NCI-H526 treated with DMSO at 0.1 percent for 48 hours (cell line): ENCODE measurements at places on chromosomes 13 and 19.

DNA sequence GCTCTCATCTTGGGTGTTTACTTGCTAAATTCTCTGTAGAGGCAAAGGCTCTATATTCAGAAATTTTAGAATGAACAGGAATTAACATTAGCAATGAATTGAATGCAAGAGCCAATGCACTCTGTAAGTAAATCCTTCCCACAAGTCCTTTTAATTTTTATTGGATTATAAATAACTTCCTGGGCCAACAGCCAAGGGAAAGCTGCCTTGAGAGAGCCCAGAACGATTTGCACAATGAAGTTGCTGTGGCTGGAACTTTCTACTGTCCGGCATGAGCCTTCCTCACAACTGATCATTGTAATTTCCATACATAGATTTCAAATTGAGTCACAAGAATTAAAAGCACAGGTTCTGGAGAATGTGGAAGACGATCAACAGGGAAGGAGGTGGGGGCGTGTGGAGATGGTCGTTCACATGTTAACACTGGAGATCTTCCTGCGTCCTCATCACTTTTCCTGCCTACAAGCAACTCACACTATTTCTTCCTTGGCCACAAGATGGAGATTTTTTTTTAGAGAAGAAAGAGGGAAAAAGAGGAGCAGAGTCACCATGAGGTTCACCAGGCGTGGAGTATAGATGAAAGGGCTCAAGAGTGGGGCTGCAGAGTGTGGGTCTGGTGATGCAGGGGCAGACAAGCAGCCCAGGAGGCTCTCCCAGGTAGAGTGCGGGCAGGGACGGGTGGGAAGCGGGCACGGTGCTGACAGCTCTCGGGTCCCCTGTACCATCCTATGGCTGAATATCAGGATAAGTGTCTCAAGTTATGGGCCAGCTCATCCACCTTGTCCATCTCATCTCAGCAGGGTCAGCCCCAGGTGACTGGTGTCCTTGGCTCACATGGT, 110.7 kb downstream of the SOX1 start:
- DNase-seq: no peak

DNA sequence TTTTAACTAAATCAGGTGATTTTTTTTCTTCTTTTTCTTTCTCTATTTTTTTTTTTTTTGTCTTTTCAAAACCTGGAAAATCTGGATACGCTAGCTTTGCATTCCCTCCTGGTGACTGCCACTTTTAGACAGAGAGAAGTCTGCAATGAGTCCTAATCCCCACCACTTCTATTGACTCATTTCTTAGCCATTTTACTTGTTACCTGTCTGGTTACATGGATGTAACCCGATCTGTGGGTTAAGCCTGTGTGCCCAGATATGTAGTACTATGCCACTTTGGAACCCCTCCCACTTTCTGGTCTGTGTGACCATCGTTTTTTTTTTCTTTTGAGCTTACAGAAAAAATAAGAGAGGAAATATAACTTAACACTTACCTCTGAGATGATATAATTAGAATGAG, 817.8 kb upstream of the PCDH9 start:
- no peak for DNase-seq

DNA sequence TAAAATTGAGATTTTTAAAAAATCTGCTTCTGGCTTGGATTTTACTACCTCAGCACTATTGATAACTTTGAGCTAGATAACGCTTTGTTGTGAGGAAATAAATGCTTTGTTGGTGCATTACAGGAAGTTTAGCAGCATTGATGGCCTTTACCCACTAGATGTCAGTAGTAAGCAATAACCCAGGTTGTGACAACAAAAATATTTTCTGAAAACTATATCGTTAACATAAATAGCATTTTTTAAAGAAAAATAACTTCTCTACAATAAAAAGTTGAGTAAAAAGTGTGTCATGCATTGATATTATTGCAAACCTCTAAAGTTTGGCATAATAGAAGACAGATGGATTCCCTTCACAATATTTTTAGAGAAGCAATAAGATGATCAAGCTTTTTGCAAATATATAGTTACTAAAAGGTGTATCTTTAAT, 1246.5 kb downstream of the UQCRFS1 start:
- DNase-seq: no peak

DNA sequence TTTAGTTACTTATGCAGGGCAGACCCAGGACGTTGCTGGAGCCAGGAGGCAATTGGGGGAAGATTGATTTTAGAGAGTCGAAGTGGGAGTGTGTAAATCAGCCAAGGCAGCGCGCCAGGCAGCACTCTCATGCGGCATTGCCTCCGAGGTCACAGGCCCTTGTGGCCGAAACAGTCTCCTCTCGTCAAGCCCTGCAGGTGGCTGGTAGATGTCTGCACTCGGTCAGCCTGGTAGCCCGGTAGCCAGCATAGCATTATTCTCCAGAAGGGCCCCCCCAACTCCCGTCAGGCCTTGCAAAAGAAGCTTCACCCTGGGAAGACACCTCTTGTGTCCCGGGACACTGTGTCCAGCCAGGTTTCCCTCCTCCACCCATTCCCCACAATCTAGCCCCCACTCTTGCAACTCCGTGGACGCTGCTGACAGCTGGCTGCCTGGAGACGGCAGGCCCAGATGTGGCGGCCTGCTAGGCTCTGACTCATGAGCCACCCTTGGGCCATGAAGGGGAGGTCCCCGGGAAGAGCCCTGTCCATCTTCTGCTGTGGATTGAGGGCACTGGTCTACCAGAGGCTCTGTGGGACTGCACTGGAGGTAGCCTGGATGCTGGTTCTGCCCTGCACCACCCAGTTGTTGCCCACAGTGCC, 2.6 kb upstream of the PEPD start:
- no peak for DNase-seq

- DNase-seq: no peak
Measured at GRCh38 chr13:55007681-55008080, 1979.1 kb downstream of the OLFM4 start.

DNA sequence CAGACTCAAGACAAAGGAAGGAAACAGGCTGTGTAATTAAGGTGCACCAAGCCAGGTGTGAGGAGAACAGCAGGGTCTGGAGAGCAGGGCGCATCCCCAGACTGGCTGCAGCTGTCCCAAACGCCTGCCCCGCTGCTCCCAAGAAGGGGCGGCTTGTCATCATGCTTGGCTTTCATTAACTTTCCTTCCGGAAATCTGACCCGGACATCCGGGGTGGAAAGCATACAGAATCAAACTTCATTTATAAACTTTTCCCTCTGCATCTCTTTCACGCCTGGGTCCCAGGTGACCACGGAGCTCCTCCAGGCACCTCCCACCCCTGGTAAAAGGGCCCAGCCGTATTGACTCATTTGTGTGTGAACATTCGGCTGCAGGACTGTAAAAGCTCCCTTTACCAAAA, 31.7 kb downstream of the TSHZ3 start:
- DNase-seq: no peak

GRCh38 chr19:17751103-17751911, at the start of gene FCHO1:
TSS of gene FCHO1 (plus strand) at chr19:17751477. CDS start at chr19:17755165, 3,688 bp downstream.
- no peak for DNase-seq

DNA sequence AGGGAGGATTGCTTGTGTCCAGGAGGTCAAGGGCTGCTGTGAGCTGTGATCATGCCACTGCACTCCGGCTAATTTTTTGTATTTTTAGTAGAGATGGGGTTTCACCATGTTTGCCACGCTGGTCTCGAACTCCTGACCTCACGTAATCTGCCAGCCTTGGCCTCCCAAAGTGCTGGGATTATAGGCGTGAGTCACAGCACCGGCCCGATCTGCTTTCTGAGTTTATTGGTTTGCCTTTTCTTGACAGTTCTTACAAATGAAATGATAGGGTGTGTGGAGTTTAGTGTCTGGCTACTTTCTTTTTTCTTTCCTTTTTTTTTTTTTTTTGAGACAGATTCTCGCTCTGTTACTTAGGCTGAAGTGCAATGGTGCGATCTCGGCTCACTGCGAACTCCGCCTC, 848 bp downstream of the C19orf44 start:
- no peak for DNase-seq

DNA sequence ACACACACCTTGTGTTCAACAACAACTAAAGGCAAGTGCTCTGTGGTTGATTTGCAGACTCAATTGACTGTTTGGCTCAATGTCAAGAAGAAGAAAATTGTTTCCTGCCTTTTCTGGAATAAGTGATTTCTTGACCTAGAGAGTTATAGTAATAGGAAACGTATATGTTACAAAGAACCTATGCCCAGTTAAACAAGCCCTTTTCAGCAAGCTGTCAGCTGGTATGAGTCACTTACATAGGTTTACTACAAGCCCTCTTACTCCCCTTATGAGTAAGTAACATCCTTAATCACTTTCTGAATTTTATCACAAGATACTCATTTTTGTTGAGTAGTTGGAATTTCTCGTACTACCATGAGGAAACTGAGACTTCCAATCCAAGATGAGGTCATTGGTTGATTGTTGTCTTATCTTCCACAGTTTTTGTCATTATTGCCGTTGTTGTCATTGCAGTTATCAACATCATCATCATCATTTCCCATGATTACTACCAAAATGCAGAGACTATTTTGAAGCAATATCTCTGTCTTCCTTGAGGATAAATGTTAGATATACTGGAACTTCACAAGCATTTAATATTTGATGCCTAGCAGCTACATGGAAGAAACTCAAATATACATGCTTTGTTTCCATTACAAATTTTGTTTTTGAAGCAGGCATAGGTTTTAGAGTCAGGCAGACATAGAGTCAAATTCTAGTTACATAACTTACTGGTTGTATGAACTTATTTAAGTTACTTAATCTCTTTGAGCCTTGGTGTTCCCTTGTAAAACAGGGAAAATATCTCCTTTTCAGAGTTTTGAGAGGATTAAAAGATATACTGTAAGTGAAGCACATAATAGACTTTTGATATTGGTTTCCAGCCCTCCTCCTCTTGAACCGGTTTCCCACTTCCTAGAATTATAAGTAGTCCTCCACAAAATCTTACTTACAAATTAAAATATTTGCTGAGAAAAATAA, 106.0 kb downstream of the RAP2A start:
- DNase-seq: no peak

- DNase-seq: no peak
Measured at GRCh38 chr13:22562116-22562515, 618.7 kb upstream of the SGCG start.

- no peak for DNase-seq
Measured at GRCh38 chr13:69601661-69602060, 506.0 kb upstream of the ATXN8OS start.

GRCh38 chr19:40607311-40608239, 6.4 kb downstream of the LTBP4 start:
- no peak for DNase-seq

GRCh38 chr19:7932930-7933300, 7.0 kb upstream of the CTXN1 start:
- DNase-seq: no peak

GRCh38 chr19:53909471-53910169, 542 bp downstream of the CACNG7 start:
- DNase-seq: no peak

GRCh38 chr19:11540645-11541044, 2.0 kb downstream of the CNN1 start:
- no peak for DNase-seq

DNA sequence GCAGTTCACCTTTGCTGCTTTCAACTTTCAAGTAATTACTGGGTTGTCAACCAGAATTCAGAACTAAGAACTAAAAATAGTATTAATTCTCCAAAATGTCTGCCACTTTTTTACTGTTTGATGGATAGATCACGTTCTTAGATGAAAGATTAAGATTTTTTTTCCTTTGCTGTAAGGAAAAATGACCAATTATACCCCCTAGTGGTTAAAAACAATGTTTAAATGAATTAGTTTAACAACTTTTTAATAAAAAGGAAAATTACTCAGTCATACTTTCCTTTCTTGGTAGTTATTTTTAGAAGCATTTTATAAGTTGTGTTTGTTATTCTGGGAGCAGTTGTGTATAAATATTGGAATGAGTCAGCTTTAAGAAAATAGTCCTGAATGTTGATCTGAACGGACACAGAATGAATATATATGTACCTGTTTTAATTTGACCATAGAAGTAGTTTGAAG, 4.6 kb downstream of the TM9SF2 start:
- no peak for DNase-seq

GRCh38 chr19:17458970-17459369, 1.8 kb downstream of the NXNL1 start:
- no peak for DNase-seq

DNA sequence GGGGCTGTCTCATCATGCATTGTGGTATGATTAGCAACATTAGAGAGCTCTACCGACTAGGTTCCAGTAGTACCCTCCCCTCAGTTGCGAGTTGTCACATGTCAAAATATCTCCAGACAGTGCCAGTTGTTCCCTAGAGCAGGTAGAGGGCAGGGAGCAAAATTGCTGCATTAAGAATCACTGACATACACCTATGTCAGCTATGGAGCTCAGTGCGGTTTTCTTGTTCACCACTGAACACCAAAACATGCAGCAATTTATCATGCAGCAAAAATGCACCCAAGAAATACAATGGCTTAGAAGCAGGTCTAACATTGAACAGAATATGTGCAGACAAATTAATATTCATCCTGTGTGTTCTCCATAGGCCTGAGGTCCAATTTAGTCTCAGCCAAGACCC, 186.9 kb upstream of the STARD13 start:
- no peak for DNase-seq

DNA sequence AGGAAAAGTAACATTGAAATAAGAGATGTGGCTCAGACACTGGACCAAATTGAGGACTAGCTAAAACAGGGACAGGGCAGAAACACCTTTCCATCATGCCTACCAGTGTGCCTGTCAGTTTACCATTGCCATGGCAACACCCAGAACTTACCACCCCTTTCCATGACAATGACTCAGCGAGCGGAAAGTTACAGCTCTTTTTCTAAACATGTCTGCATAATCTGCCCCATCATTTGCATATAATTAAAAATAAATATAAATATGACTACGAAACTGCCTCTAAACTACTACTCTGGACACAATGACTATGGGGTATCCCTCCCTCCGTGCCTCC, 96.0 kb downstream of the UBL3 start:
- DNase-seq: no peak

DNA sequence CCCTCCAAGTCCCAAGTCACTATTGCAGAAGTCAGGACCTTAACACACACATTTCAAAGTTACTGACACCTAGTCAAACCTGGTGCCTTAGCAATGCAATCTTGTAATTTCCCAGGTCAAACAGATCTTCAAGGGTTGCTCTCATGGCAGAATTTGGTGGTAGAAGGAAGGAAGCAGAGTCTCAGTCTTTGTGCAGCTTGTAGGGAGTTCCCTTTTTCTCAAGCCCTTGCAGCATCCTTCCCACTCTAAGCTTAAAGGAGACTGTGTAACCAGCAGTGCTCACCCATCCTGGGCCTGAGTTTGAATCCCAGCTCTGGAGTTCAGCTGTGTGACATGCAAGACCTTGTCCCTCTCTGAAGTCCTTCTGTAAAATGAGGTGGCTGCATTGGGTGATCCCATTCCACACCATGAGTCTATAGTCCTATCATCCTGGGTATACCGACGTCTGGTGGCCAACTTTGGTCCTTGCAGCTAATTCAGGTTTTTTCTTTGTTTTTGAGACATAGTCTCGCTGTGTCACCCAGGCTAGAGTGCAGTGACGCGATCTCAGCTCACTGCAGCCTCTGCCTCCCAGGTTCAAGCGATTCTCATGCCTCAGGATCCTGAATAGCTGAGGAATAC, 9.8 kb downstream of the SIGLEC10 start:
- no peak for DNase-seq

DNA sequence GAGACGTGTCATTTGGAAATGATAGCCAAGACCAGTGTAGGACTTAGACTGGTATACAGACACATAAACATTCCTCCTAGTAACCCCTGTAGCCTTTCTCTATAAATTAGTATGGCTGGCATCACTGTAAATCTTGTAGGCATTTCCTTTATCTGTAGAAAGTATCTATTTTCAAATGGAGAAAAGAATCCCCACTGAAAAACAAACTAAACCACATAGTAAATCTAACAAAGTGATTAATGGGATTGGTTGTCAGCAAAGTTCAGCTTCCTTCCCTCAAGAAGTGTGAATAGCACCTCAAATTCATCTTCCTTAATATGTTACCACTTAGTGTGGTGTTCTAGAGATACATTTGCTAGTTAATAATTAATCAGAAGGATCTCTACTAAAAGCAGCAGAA, 119.4 kb upstream of the NBEA start:
- no peak for DNase-seq
